NCI-H526 (cell line): ENCODE measurements at places on chromosomes 5 and 9.
A peak's percentile ranks its signal among the peaks of the same experiment; 100 is the strongest.

DNA sequence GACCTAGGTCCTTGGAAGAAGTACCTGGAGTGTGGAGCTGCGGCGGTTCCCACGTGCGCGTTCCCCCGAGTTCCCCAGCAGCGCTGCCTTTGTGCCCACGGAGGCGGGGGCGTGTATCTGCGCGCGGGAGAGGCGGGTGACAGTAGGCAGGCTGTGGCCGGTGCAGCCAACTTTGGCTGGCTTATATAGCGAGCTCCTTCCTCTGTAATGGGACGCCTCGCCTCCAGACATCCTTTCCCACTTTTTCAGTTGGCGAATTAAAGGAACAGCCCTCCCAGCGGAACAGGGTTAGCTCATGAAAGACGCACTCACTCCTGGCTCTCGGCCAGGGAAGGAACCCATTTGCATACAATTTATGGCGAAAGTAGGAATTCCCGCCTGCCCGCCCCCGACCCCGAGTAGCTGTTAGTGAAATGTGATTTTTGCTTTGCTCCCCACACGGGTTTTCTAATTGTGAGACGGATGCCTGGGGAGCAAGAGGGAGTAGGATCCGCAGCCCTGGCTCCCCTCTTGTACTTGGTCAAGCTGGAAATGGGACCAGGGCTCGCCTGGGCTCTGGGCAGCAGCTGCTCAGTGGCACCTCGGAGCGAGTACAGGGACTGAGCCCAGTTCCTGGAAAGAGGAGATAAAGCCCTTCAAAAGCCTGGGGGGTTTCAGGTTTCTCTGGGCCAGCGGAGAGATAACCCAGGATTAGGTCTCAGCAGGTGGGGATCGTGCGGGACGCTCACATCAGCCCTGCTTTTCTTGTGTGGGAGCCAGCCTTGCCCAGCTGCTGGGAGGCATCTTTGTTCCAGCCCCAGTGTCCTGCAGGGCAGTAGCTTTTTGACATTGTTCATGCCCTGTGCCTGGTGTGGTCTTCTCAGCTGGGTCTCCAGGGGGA, at the start of gene TNC:
TNC (minus strand) TSS at position 159 of the 880 bp plus-strand sequence. CDS start 27,139 bp downstream, outside the sequence.
- peak; percentile 26 for DNase-seq

DNA sequence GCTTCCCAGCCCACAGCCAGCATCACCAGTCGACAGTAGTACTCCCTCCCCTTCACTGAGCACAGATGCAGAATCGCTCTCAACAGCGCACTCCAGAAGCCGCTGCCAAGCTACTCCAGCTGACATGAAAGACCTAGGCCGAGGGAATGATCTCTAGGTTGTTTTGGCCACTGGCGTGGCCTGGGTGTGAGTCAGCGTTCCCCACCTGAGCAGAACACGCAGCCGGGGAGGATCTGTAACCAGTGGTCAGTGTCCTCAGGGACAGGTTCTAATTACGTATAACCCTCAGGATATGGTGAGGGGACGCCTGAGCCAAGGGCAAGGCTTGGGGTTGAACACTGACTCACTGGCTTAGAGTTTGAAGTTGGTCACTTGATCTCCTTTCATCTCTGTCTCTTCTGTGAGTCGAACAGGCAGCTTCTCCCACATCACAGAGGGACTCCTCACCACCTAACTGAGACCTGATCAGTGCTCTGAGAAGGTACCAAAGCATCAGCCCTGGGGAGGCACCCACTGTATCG, 76.9 kb upstream of the IL17B start:
- DNase-seq, result no peak

- no peak for DNase-seq
Measured at GRCh38 chr9:126164796-126165525, 161.7 kb upstream of the MVB12B start.

GRCh38 chr5:19802686-19803085, 185.3 kb downstream of the CDH18 start:
- DNase-seq, result no peak

- DNase-seq, result no peak
Measured at GRCh38 chr5:67395790-67396418, 199.3 kb upstream of the CD180 start.

GRCh38 chr9:104850786-104851545, 77.0 kb downstream of the ABCA1 start:
- DNase-seq, result no peak

- peak; percentile 92 for DNase-seq
Measured at GRCh38 chr5:42889311-42889933, 77.7 kb upstream of the SELENOP start.

GRCh38 chr5:16315501-16315900, 135.9 kb upstream of the MARCHF11 start:
- no peak for DNase-seq

DNA sequence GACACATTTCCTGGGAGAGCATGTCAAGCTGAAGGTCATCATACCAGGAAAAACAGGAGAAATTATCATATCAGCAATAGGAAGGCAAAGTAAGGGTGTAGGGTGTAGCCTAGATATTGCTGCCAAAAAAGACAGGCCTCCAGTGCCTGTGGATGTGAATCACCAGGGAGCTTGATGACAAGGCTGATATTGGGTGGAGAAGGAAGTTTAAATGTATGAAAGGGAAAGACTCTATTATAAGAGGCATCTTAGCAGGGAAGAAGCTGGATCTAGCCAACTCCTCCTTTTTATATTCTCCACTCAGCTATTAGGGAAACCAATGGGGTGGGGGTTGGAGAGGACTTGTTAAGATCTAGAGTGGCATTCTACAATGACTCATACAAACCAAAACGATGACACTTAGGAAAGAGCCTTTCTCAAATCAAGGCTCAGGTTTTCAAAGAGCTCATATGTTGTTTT, 13.4 kb upstream of the TXNDC8 start:
- DNase-seq, result no peak

GRCh38 chr9:81598123-81598497, 91.2 kb downstream of the TLE1 start:
- DNase-seq, result no peak

GRCh38 chr5:59673438-59674058, 220.0 kb downstream of the PDE4D start:
- peak; percentile 0 for DNase-seq

DNA sequence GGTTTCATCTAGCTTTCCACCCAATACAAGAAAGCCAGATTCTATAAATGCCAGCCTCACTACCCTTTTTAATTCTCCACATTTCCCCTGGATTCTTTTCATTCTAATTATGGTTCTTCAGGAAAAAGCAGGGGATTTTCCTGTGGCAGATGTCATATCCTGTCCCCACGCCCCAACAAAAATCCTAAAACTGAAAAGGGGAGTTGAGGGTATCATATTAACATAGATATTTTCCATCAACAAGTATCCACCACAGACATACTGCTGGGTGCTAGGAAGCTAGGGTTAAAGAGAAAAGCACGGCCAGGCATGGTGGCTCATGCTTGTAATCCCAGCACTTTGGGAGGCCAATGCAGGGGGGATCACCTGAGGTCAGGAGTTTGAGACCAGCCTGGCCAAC, 38.0 kb downstream of the CDK5RAP2 start:
- DNase-seq, result no peak

DNA sequence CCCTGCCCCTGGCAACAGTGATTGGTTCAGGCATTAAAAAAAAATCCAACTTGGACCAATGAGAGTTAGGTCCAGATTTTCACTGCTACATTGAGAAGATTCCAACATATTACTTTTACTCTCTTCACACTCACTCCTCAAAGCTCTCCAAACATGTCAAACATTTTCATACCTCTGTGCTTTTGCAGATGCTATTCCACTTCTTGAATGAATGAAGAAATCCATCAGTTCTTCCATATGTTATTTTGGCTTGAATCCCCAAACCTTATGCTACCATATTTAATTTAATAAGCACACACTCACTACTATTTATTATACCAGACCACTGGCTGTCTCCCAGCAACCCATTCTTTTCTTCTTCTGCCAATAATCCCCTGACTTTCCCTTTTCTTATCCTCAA, 87.1 kb downstream of the PPP2R2B start:
- no peak for DNase-seq

- no peak for DNase-seq
Measured at GRCh38 chr9:86668488-86668887, 278.8 kb downstream of the GAS1 start.

DNA sequence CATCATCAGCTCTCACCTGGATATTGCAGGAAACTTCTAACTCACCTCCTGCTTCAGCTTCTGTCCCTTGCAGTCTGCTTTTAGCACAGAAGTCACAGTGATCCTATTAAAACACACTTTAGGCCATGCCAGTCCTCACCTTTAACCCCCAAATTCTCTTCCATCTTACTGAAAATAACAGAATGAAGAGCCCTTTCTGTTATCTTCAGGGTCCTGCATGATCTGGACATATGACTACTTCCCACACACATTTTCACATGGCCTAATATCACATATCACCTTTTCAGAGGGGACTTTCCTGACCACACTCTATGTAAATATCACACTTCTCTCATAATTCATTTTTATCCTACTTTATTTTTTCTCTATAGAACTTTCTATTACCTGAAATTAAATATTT, 550.6 kb upstream of the CLINT1 start:
- no peak for DNase-seq

DNA sequence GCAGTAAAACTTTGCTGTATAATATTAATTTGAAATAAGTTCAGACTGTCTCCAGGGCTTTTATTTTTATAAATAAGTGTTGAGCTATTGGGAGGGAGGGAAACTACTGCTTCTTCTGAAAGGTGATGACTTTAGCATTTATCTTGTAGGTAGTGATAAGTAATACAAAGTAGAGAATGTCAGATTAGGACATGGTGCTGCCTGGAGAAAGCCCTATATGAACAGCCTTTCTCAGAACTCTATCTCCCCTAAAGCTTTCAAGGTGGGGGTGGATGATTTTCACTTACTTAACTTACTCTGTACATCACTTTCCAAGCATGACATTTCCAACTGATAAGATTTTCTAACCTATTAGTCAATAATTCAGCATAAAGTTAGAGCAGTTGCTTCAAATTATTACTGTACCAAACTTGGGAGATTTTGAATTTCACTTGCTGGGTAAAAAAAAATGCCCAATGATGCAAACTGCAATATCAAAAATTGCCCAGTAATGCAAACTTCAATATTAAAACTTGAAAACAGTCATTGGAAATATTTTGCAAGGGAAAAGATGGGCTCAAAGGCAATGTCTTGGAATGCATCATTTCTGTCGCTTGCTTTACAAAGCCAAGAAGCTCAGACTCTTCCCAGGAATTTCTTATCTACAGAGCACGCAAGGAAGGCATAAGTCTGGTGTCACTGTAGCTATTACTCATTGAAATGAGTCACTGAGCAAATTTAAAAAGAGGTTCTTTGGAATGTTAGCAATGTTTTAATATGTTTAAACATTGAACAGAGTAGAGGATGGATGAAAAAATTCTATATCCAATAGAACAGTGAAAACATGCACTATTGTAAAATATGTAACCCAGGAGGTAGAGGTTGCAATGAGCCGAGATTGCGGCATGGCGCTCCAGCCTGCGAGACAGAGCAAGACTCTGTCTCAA, 569.5 kb downstream of the PSAT1 start:
- no peak for DNase-seq

GRCh38 chr5:89036166-89036565, 153.2 kb upstream of the MEF2C start:
- no peak for DNase-seq

- no peak for DNase-seq
Measured at GRCh38 chr9:89730715-89731114, 125.9 kb downstream of the GADD45G start.

- no peak for DNase-seq
Measured at GRCh38 chr5:55742778-55743177, 4.9 kb downstream of the DDX4 start.

DNA sequence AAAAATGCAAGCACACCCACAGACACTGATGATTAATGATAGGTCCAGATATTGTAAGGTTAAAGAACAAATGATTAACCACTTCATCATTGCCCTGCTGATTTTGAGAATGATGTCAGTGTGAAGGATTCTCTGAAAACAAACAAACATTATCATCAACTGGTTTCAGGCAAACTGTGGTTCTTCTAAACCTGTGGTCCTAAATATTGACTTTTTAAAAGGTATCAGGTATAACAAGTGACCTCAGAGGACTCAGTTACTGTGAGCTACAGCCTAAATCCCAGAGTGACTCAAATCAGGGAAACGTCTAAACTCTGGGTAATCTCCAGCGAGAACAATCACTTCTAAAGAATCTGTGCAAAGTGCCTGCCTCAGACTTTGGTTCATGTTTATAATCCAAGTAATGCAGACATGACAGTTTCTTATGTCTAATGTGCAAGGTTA, 172.3 kb upstream of the CDH6 start:
- DNase-seq, result no peak

DNA sequence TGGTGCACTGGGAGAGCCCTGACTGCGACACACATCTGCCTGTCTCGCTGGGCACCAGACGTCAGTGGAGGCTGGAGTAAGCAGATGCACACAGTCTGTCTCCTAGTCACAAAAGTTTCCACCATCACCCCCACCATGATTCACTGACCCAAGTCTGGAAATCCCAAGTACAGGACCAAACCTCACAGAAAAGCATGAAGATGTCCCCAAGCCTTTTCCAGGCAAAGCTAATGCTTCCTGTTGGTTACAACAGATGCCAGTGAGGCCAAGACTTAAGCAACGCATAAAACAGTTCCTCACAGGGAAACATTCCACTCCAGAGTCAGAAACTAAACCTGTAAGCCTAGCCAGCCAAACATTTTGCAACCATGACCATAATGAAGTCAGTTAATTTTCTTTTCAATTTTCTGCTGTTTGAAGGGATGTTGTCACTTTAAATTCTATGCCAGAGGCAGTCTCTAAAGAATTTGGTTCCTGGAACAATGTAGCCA, 259.3 kb upstream of the SLC30A5 start:
- no peak for DNase-seq

DNA sequence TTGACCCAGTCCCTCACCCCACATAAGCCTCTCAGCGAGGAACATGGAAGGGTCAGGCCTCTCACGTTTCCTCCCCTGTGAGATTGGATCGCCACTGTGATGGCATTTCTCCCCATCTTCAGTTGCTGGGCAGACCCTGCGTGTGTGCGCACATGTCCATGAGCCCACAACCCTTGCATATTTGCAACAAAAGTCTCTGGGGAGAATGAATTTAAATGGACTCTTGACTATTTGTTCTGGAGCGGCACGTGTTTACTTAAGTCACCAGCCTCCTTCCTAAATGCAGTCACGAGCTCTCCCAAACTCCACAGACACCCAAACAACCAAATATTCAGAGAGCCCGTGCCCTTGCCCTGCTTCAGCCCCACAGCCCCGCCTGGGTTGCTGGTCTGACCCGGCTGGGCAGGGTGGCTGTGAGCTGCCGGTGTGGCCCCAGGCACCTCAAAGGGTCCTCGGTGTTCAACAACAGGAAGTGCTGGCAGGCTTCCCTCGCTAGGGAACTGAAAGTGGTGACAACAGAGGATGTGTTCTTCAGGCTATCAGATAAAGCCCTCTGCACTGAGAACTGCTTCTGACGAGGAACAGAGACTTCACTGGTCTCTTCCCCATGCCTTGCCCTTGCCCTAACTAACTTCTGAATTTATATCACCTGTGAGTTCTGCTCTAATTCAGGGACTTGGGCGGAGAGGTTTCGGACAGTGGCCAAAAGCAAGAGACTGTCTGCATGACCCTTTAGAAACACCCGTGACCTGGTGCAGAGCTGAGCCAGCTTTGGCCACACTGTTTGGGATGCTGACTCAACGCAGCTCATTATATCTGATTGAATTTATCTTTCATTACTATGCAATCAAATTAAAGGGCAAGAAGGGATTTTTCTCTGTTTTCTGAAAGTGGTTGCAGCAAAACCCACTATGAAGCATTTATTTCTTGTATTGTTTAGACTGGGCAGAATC, 19.2 kb upstream of the CD180 start:
- DNase-seq, result no peak
